ENCODE measurements at places on chromosomes 7 and 10.

DNA sequence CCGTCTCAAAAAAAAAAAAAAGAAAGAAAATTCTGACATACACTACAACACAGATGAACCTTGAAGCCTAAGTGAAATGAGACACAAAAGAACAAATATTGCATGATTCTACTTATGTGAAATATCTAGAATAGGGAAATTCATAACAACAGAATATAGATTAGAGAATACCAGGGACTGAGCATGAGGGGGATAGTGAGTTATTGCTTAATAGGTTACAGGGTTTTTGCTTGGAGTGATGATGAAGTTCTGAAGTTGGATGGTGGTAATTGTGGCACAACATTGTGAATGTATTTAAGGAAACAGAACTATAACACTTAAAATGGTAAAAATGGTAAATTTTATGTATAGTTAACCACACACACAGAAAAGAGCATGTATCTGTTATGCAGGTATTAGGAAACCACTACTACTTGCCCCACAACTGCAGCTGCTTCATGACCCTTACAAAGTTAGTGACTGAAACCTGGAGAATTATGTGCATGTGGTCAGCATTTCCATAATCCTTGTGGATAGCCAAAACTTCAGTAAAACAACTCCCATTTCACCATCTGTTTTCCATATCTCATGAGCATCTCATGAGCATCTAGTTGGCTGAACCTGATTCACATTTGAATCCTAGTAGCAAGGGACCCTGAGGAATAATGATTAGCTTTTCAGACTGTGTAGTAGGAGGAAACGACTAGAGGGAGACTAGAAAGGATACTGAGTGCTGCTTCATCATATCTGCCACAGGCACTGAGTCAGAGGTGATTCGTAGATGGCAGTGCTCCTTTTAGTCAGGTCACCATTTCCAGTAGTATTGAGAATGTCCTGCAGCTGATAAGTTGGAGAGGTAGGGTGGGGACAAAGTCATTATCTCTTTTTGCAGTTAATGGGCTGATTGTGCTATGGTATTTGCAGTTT, 26.3 kb downstream of the SAMD8 start:
- no peak for DNase-seq

- DNase-seq, result no peak
These were observed 174.8 kb downstream of the CELF2 start for GRCh38 chr10:11192304-11193000.

GRCh38 chr7:50092579-50093491, at the start of gene ZPBP:
TSS of gene ZPBP (minus strand) at chr7:50093246. CDS start at chr7:50093194, 52 bp downstream.
- no peak for DNase-seq

DNA sequence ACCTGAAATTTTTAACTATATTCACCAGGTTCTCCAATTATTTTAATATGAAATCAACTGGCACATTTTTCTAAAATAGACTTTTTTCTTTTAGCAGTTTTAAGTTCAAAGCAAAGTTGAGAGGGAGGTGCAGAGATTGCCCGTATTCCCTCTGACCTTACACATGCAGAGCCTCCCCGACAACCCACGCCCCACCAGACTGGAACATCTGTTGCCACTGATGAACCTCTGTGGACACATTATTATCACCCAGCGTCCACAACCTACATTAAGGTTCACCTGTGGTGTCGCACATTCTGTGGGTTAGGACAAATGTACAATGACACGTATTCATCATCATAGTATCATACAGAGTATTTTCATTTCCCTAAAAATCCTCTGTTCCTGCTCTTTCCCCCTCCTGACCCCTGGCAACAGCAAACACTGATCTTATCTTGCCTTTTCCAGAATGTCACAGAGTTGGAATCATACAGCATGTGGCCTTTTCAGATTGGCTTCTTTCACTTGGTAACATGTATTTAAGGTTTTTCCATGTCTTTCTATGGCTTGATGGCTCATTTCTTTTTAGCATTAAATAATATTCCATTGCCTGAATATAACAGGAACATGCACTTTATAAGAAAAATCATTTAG, 37.1 kb downstream of the COBL start:
- no peak for DNase-seq

DNA sequence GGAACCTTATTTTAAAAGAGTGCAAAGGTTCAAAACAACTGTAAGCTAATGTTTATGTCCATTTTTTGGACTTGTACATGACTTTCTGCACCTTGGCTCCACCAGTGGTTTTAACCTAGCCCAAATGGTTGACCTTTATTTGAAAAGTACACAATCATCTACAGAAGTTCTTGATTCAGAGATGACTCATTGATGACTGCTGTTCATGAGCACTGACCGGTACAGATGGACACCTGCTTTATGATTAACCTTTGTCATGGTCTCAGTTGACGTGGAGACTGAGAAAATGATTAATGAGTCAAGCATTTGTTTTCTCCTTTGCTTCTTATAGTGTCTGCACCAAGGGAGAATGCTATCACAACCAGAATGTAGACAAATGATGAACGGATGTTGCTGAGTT, 55.7 kb upstream of the PTER start:
- no peak for DNase-seq

DNA sequence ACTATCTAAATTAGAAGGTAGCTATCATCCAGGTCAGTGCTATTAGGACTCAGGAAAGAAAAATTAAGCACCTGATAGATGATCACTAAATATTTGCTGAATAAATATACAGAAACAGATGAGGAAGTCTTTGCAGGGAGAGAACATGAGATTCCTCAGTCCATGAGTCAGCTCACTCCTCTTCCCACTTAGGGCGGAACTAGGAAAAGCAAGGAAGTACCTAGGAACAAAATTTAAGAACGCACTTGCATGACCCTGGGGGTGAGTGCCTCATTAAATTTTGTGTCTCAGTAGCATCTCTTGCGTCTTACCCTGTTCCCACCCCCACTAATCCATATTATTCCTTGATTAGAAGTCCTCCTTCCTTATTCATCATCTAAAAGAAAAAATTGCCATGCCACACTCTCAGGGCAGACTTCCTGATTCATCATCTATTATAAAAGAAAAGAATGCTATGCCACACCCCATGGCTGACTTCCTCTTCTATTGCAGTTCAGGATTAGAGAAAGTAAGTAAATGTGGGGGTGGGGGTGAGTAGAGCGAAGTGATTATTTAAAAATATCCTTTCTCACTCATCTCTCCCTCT, 208.8 kb downstream of the THSD7A start:
- DNase-seq, result no peak

DNA sequence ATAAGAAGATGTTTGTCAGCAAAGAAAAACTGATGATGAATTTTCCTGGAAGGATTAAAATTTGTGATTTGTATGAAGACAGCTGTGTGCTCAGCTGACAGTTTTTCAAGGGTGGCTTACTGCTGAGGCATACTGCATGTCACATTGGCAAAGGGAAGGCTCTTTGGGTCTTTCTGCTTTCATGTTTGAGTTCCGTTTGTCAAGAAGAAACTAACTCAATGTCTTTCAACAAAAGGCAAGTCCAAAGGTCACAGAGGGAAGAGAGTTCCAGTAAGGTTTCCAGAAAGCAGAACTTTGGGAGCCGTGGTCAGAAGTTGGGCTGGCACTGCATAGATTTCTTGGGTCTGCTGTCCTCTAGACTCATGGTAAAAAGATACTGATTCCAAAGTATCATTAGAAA, 16.9 kb downstream of the DYDC2 start:
- no peak for DNase-seq

DNA sequence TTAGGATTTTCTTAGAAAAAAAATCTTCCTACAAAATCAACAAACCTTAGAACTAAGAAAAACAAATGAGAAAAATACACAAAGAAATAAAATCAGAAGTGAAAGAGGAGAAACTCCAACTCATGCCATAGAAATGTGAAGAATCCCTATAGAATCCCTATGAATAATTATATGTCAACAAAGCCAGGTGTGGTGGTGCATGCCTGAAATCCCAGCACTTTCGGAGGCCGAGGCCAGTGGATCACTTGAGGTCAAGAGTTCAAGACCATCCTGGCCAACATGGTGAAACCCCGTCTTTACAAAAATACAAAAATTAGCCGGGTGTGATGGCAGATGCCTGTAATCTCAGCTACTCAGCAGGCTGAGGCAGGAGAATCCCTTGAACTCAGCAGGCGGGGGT, 27.1 kb downstream of the ACSM6 start:
- DNase-seq, result no peak

DNA sequence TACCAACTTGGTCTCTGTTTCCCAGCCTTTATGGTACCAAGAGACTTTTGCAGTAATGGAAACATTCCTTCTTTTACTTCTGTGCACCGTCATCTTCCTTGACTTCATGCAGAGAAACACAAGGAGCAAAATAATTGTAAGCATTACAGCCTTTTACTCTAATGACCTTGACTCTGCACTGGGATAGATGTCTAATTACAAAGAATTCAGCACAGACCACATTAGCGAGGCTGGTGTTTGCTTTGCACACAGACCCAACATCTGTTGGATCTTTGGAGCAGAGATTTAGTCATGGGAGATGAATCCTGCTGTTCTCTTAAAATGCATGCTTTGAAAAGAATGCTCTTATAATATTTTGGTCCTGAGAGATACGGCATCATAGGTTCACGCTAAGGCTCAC, 261.6 kb downstream of the TWIST1 start:
- DNase-seq, result no peak

DNA sequence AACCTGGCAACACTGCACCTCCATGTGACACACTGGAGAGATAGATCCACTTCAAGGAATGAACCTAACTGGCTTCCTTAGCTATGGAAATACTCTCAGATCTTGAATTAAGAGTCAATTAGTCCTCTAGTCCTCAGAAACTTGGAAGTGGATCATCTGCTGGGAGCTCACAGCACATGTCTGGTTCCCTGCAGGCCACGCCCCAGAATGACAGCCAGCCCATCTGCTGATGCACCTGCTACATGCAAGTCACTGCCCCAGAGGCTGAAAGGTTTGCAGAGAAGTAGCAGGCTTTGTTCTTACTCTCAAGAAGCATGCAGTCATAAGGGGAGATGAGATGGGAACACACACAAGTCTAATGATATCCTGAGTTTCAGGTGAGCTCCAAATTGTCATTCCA, 275.9 kb downstream of the SKAP2 start:
- DNase-seq, result no peak

GRCh38 chr7:44259547-44260457, 59.0 kb downstream of the YKT6 start:
- DNase-seq, result no peak

GRCh38 chr7:97635622-97636021, 96.3 kb upstream of the TAC1 start:
- DNase-seq, result no peak

- DNase-seq, result no peak
These were observed 199.2 kb downstream of the MALRD1 start for GRCh38 chr10:19247843-19248242.

DNA sequence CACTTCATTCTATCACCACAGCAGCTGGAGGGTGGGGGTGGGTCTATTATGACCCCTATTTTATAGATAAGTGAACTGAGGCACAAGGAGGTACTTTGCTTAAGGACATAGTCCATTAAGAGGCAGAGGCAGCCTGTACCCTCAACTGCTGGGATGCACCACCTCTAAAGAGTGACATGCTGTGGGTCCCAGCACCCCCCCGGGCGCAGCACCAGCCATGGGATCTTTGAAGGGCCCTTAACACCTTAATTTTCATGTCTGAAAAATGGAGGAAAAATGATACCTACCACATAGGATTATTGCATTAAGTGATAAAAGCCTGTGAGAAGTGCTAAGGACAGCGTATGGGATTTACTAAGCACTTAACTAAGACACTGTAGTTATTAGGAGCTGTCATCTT, 15.4 kb downstream of the ADCYAP1R1 start:
- DNase-seq, result no peak

DNA sequence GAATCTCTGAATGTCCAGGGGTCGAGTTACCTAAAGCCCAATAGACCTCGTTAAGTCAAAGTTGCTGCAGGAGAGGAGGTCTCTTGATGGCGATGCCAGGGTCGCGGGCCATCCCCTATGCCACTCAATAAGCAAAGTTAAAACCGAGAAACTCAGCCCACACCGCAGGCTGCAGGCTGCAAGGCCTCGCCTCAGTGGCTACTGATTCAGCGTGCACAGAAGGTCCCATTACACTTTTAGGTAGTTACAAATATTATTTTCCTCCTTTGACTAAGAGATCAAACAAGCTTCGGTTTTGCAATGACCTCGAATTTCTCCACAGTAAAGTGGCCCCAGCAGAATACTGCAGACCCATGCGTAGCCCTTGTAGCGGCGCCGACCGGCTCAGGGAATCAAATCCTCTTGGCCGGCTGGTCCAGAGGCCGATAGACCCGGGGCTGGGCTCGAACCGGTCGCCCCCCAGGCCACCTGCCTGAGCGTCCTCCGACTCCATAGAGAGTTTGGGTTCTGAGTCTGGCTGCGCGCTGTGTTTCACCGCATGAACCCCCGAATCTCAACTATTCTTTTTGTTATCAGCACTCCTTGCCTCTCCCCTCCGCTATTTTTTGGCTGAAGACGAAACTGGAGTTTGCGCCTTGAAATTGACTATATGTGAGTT, 2.3 kb downstream of the C1QL3 start:
- DNase-seq, result no peak

DNA sequence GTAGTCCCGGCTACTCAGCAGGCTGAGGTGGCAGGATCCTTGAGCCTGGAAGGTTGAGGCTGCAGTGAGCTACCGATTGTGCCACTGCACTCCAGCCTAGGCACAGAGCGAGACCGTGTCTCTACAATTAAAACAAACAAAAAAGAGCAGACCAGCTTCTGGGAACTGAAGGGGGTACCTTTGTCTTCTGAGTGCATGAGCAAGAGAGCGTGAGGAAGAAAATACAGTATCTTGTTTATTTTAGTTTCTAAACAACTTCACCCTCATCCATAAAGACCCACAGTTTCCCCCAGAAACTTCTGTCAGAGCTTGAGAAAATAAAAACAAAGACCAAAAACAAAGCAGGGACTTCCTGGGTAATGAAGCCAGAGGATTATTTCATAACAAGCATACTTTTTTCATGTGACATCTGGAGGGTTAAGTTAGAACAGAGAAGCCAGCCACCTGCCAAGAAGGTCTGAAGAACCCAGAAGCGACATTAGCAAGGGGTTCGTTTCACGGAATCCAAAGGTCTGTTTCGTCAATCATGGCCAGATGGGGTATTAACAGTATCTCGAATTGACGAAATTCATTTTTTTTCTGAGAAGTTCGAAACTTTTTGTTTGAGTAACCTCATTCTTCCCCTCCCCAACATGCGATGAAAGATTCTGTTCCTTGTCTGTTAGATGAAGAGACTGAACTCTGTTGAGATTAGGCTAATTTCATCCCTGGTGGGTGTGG, 10.2 kb upstream of the IL2RA start:
- no peak for DNase-seq

GRCh38 chr7:28957064-28957750, 923 bp downstream of the TRIL start:
- no peak for DNase-seq

DNA sequence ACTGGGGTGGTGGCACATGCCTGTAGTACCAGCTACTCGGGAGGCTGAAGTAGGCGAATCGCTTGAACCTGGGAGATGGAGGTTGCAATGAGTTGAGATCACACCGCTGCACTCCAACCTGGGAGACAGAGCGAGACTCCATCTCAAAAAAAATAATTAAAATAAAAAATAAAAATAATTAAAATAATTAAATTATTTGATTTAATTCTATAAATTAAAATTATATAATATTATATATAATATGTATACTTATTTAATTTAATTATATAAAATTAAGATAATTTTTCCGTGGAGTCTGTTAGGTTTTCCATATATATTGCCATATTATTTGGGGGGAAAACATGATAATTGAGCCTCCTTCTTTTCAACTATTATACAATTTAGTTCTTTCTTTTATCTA, 12.0 kb downstream of the WIPF3 start:
- DNase-seq, result no peak

GRCh38 chr7:106057962-106058927, 53.9 kb downstream of the SYPL1 start:
- DNase-seq, result no peak

GRCh38 chr10:133131734-133132472, 28.1 kb upstream of the KNDC1 start:
- no peak for DNase-seq
